ENCODE measurements at places on chromosomes 5 and 9.

DNA sequence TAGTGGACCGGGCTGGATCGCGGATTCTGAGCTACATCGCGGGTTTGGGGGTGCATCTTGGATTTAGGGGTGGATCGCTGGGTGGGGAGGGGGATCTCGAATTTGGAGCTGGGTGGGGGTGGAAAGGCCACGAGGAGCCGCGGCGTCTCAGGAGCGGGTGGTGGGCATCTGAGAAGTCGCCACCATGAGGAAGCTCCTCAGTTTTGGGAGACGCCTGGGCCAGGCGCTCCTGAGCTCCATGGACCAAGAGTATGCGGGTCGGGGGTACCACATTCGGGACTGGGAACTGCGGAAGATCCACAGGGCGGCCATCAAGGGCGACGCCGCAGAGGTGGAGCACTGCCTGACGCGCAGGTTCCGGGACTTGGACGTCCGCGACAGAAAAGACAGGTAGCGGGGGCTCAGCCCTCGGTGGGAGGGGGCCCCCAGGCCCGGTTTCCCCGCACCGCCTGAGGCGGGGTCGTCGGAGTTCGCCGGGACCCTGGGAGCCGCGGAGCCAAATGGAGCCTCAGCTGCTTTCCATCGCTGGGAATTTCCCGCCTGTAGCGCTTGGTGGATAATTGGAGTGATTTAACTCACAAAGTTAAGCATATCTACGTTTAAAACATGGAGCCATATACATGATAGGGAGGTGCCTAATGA is 376 bp downstream of the ANKRD18B start:
- no peak for DNase-seq

GRCh38 chr5:52811067-52811749 is 23.5 kb downstream of the ITGA1 start:
- no peak for DNase-seq

DNA sequence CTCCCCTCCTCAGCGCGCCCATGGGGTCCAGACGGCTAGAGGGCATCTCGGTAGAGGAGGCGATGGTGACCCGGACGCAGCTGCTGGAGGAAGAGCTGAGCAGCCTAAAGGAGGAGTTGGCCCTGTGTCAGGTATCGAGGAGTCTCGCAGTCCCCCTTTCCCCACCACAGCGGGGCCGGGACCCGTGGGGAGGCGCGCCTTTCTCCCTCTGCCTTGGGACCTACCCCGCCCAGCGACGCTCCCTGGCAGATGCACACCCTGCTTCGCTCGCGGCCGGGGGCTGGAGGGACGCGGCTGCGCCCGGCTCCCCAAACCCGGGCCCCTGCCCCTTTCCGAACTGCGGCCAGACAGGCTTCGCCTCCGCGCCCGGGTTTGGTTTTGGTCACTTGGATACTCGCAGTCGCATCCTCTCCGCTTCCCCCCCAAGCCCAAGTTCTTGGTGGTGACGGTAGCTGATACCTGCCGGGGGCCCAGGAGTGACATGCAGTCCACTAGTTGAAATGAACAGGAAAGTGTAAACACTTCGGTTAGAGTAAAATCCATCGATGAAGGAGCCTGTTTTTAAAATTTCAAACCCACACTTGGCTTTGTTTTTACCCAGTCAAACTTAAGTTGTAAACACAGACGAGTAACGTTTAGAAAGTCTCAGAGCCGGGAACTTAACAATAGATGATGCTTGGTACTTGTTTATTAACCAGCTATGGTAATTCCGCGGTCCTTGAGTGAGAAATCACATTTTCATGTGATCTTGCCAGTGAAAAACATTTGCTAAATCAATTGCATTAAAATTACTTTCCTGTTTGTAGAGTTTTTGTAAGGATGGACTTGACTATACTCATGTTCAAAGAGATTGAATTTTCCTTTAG is 688 bp downstream of the CNTLN start:
- DNase-seq = no peak

DNA sequence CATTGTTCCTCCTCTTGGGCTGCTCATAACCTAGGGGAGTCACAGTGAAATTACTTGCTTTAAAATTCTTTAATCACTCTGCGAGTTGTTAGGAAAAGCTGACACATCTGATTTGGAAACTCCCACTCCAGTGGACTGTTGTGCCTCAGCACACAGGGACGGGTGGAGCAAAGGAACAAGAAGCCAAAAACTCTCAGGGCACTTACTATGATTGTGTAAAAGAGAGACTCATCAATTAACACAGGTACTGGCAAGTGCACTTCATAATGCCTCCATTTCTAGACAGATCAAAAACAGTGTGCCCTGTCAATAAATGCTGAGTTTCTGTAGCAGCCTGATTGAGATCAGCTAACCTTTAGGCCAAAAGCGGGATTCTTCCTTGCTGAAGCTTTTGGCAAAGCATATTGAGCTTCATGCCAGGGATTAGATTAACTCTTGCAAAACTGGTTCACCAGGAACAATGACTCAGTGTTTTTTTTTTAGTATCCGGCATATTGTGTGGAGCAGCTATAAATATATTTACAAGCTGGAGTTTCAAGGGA is 55.9 kb downstream of the TMC1 start:
- no peak for DNase-seq

GRCh38 chr5:32182463-32183063 is 8.4 kb upstream of the GOLPH3 start:
- no peak for DNase-seq

GRCh38 chr5:74415695-74416102 is 224.8 kb downstream of the ENC1 start:
- DNase-seq = no peak
